ENCODE measurements at places on chromosomes 1 and 21.
A peak's percentile ranks its signal among the peaks of the same experiment; 100 is the strongest.

DNA sequence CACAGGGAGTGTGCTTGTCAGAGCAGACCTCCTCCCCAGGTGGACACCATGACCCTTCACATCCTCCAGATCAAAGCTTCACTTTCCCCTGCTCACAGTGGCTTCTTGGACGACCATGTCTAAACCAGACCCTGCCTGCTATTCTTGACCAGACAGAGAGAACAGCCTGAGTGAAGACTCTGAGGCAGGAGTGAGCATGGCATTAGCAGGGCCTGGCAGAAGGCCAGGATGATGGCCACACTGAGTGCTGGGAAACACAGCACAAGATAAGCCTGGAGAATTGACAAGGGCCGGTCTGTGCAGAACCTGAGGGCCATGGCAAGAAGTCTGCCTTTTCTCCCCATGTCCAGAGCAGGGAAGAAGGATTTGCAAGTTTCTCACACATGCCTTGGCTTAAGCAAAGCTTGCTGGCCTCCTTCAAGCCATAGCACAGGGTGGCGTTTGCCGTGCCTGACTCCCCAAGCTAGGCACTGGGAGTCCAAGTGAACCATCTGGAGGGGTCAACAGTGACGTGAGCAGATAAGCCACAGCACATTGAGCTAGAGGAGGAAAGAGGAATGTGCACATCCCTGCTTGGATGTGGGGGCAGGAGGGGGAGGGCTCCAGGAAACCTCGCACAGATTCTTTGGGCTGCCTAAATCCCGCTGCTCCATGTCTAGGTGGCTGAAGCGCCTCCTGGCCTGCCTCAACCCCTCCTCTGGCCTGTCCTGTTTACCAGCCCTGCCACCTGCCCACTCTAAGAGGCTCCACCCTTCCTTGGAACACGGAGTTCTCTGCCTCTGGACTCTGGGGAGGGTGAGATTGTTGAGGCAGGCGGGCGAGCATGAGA, 87.1 kb downstream of the CD58 start:
- no peak for DNase-seq

GRCh38 chr1:24938276-24938675, 8.2 kb upstream of the RUNX3 start:
- DNase-seq = no peak

GRCh38 chr1:189022015-189022414, 1455.6 kb downstream of the BRINP3 start:
- DNase-seq = no peak

DNA sequence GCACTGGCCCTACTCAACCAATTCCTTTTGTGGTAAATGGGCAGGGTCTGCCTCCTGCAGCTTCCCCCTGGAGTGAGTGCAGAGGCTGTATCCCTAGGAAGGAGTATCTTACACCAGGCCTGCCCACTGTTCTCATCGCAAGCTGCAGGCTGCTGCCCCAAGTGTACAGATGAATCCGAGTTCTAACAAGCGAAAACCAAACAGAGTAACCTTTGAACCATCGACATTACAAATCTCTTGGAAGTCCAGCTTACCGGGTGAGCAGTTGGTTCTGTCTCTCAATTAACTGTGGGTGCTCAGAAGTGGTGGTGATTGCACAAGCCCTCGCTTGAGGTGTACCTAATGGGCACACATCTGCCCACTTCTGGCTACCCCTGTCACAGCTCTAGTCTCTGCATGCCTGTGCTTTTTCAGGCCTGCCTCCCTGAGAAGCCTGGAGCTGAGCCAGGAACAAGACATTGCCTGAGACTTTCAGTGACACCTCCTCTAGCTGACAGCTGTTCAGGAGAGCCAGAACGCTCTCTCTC, 22.7 kb downstream of the INAVA start:
- DNase-seq = no peak

GRCh38 chr1:94025383-94026340, 95.3 kb downstream of the ABCA4 start:
- peak; percentile 54 for DNase-seq

DNA sequence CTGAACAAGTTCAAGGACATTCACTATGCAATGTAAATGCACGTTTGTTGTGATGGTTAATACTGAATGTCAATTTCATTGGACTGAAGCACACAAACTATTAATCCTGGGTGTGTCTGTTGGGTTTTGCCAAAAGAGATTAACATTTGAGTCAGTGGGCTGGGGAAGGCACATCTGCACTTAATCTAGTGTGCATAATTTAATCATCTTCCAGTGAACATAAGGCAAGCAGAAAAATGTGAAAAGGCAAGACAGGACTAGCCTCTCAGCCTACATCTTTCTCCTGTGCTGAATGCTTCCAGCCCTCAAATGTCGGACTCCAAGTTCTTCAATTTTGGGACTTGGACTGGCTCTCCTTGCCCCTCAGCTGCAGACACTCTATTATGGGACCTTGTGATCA, 40.1 kb downstream of the PRPF38A start:
- no peak for DNase-seq

DNA sequence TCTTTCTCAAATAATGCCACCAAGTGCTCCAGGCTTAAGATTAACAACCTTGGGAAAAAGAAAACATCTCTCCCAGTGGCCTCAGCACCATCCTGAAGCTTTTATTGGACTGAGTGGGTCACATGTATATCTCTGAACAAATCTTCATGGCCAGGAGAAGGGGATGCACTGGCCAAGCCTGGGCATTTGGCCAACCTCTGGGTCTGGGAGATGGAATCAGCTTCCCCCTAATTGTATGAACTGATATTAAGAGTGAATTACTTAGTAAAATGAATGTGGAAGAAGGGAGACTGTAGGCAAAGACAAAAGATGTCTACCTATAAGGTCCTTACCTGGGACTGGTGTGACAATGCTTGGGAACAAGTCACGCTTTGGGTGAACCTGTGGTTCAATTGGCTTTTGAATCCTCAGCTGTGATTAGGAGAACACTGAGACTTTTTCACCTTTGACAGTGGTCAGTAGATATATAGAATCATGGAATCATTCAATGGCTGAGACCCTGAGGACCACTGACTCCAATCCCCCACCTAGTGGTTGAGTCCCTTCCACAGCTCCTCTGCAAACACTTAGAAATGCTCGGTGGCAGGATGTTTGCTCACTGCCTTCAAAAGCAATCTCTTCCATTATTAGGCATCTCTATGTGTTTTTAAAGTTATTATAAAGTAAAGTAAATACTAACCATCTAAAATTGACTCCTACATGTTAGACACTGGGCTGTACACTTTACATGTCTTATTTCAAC, 102.6 kb upstream of the ATP1A1 start:
- no peak for DNase-seq
